Skeletal muscle tissue (tissue), 5 donors: ENCODE measurements at places on chromosomes 3 and 15. TPM values are rescaled to one million over a fixed set of nuclear protein-coding genes. Genes with fewer than 3 reads are reported as not detected.

The SGO1 gene
- total RNA-seq = 2.6 TPM

The WNT5A gene
- 8.9 TPM for total RNA-seq

The CFAP92 gene
- total RNA-seq = 1.6 TPM

The NMNAT3 gene
- 4.2 TPM for total RNA-seq

The CYP8B1 gene
- total RNA-seq = not detected

The DNAH12 gene
- total RNA-seq = 0.52 TPM

The CD96 gene
- under 0.01 TPM for total RNA-seq

The FOXB1 gene
- total RNA-seq = not detected

The SORD gene
- total RNA-seq = 1.6 TPM

The DAZL gene
- not detected for total RNA-seq

The STRIT1 gene
- 1.0 TPM for total RNA-seq

The DGKG gene
- total RNA-seq = 2.6 TPM

The HYKK gene
- 3.7 TPM for total RNA-seq

The HTR3E gene
- total RNA-seq = not detected

The SPTSSB gene
- total RNA-seq = 0.52 TPM

The SYNPR gene
- total RNA-seq = not detected

The GPR27 gene
- 1.6 TPM for total RNA-seq

The CLDN16 gene
- under 0.01 TPM for total RNA-seq

The REC114 gene
- not detected for total RNA-seq

The CRYGS gene
- 1.0 TPM for total RNA-seq

The SOX2 gene
- under 0.01 TPM for total RNA-seq

The MEIS2 gene
- total RNA-seq = 4.2 TPM

The STRA6 gene
- 1.0 TPM for total RNA-seq

The CAMP gene
- not detected for total RNA-seq

The MEF2A gene
- 29.7 TPM for total RNA-seq

The TGM5 gene
- total RNA-seq = not detected

The RABL3 gene
- 5.7 TPM for total RNA-seq

The GBE1 gene
- 26.1 TPM for total RNA-seq

The PCSK6 gene
- total RNA-seq = 11.5 TPM

The ABCC5 gene
- 17.7 TPM for total RNA-seq

The HCN4 gene
- under 0.01 TPM for total RNA-seq

The MYRIP gene
- total RNA-seq = 1.0 TPM

The HACD2 gene
- total RNA-seq = 15.7 TPM

The STX19 gene
- total RNA-seq = not detected

The DISP2 gene
- total RNA-seq = under 0.01 TPM

The CCR4 gene
- not detected for total RNA-seq

The GOLGA6B gene
- total RNA-seq = not detected

The HYAL1 gene
- total RNA-seq = 2.6 TPM

The TMCO5A gene
- total RNA-seq = not detected
